ENCODE measurements at places on chromosomes 6 and 20.

DNA sequence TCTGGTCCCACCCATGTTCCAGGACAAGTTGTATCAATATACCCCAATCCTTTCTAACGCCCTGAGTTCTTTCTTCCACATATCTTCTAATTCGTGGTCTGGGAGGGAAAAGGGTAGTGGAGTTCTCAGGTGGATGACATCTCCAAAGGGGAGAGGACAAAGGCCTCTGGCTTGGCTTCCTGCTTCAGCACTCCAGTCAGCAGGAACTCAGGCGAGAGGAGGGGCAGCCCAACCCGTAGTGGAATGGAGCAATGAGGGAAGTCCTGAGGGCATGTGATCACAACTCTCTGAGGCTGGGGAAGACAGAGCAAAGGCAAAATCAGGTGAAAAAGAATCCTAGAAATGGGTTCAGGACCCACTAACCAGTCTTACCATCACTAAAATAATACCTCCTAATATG, 9.6 kb upstream of the NRM start:
- peak; percentile 60 for DNase-seq

DNA sequence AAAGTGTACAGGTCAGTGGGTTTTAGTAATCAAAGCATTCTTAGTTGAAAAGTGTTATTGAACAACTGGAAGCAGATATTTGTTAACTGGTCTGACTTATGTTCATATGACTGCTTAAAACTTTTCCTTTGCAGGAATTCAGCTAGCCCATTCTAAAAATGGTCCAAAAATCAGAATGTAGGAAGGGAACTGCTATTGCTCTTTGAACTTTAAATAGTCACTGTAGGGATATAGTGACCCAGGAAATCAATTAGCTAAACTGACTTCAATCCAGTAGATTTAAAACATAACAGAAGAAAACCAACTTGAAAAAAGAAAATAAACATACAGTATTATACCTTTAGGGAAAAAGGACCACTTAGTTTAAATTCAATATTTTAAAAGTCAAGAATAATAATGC, 25.5 kb downstream of the AKAP12 start:
- DNase-seq: no peak

DNA sequence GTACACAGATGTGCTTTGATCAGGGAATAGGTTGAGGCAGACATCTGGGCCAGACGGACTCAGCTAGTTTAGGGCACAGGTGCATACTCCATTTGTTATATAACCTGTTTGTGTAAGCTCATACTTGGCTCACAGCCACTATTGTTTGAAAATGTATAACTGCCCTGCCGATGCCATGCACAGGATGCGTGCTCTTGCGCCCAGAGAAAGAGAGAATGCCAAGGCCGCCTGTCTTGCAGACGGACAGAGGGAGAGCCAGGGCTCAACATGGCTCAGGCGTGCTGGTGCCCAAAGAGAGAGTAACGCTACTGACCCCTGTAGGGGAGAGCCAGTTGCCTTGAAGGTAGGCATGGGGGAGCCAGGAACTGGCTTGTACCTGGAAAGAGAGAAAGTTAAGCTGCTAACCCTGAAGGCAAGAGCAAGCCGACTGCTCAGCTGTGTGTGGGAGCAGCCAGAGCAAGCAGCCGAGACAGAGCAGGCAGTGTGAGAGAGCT, 57.7 kb downstream of the FAM229B start:
- no peak for DNase-seq

DNA sequence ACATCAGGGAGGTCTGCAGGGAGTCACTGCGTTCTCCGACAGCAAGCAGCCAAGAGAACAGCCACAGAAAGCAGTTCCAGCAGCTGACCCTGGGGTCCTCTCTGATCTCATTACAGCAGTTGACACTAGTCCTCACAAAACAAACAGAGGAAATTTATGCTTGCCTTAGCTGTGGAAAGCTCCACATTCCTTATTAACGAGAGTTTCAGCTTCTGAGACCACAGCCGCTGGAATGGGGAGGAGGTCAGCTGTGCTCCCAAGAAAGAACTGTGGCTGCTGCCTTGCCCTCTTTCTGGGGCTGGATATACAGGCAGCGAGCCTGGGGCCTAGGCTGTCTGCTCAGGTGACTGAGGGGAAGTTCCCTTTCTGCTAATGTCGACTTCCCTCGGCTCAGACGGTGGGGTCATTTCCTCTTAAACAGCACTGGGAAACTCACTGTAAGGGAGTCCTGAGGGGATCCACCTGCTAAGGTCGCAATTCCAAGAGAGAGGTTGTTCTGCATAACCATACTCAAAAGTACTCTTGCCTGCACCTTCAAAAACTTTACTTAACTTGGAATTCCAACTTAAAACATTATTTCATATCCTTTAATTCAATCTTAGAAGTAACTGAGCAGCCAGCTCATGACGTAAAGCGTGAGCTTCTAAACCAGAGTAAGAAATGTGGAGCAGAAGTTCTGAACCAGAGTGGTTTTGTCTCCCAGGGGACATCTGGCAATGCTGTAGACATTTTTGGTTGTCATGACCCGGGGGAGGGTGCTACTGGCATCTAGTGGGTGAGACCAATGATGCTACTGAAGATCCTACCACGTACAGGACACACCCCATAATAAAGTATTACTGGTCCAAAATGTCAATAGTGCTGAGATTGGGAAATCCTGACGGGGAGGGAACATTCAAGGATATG, 80.3 kb downstream of the BACH2 start:
- no peak for DNase-seq

DNA sequence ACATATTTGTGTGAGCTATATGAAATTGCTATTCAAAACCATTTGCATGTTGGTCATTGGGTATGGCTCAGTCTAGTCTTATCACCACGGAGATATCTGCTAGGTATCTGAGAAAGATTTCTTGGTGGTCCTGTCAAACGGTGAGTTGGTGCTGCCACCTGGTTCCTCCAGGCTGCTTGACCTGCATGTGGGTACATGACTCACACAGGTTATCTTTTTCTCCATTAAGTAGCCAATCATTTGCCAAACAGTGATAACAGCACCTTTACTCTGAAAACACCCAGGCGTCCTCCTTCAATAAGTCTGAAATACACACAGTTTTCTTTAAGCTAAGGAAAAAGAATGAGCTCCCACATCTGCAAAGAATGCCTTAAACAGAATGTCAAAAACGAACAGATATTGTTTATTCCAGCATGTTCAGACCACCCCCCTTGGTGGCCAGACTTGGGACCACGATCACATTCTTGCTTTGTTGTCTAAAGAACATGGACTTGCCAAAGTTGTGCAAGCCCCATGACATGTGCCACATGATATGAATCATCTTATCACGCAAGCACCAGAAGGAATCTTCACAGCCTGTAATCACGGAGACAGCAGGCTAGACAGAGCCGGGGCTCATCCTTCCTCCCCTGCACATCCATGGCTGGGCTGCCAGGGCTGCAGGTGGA, 200.7 kb upstream of the THBS2 start:
- no peak for DNase-seq

DNA sequence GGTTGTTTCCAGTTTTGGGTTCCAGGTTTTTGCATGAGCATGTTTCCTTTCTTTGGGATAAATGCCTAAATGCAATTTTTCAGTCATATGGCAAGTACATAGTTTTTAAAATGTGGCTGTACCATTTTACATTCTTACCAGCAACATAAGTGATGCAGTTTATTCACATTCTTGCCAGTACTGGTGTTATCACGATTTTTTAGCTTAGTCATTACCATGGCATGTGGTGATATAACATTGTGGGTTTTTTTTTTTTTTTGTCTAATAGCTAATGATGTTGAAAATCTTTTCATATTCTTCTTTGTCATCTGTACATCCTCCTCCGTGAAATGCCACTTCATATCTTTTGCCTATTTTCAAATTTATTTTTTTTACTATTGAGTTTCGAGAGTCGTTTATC, 2.9 kb upstream of the TDRD6 start:
- DNase-seq: no peak

- DNase-seq: peak; percentile 58
These were observed at the start of gene HFE for GRCh38 chr6:26087284-26088115. Gene HFE, plus strand, starts transcription at chr6:26087429. Its CDS starts 12 bp downstream, at chr6:26087441.

DNA sequence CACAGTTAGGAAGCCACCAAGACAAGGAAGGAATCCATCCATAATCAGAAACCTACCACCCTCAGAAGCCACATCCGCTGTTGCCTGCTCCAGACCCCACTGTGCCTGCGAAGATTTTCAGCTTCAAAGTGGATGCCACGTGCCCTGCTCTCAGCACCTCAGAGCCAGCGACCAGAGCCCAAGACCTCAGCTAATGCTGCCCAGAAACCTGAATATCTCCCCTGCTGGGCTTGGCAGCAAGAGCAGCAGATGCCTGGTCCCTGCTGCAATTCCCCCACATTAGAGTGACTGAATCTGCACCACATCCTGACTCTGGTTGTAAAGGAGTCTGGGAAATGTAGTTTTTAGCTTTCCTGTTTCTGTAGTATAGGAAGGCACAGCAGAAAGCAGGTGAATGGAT, 10.7 kb upstream of the ULBP3 start:
- DNase-seq: no peak

DNA sequence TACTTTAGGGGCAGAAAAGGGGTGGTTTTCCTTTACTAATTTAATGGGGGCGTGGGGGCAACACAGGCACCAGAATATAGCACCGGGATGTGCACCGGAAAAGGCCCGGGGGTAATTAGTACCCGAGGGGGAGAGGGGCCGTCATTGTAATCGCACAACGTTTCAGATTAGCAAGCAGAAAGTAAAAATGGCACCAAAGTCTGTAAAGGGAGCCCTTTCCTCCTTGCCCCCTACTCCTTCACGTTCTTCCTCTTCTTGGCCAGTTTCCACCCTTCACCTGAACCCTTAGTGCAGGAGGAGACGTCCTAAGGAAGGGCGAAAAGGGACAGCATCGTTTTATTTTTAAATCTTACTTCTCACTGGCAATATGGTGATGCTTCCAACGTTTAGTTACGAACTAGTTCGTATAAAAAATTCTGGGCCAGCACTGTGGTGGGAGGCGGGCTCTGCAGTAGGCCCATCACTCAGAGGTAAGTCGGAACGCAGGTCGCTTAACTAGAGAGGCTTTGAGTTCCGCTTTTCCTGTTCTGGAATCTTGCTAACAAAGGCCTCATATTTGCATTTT, 742 bp upstream of the CEP85L start:
- DNase-seq: no peak

GRCh38 chr6:95784019-95784418, 206.7 kb downstream of the MANEA start:
- DNase-seq: no peak

GRCh38 chr6:38804358-38804757, 89.2 kb downstream of the DNAH8 start:
- no peak for DNase-seq

- no peak for DNase-seq
These were observed 52.2 kb upstream of the UNC93A start for GRCh38 chr6:167238694-167239467.

GRCh38 chr20:40986774-40987173, 41.8 kb upstream of the TOP1 start:
- DNase-seq: no peak

- DNase-seq: no peak
These were observed 114.1 kb upstream of the RREB1 start for GRCh38 chr6:6993503-6994237.

DNA sequence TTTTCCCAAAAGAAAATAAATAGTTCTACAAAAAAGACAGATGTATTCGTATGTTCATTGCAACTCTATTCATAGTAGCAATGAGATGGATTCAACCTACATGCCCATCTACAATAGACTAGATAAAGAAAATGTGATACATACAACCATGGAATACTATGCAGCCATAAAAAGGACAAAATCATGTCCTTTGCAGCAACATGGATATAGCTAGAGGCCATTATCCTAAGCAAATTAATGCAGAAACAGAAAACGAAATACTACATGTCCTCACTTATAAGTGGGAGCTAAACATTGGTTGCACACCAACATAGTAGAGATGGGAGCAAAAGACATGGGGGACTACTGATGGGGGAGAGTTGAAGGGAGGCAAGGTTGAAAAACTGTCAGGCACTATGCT, 157.7 kb downstream of the COL9A1 start:
- no peak for DNase-seq

- DNase-seq: no peak
These were observed 25.7 kb upstream of the MRAP2 start for GRCh38 chr6:84007871-84008270.

- no peak for DNase-seq
These were observed 83.9 kb upstream of the BTBD3 start for GRCh38 chr20:11833825-11834224.

GRCh38 chr20:47489448-47489872, 12.2 kb upstream of the NCOA3 start:
- DNase-seq: peak; percentile 75

DNA sequence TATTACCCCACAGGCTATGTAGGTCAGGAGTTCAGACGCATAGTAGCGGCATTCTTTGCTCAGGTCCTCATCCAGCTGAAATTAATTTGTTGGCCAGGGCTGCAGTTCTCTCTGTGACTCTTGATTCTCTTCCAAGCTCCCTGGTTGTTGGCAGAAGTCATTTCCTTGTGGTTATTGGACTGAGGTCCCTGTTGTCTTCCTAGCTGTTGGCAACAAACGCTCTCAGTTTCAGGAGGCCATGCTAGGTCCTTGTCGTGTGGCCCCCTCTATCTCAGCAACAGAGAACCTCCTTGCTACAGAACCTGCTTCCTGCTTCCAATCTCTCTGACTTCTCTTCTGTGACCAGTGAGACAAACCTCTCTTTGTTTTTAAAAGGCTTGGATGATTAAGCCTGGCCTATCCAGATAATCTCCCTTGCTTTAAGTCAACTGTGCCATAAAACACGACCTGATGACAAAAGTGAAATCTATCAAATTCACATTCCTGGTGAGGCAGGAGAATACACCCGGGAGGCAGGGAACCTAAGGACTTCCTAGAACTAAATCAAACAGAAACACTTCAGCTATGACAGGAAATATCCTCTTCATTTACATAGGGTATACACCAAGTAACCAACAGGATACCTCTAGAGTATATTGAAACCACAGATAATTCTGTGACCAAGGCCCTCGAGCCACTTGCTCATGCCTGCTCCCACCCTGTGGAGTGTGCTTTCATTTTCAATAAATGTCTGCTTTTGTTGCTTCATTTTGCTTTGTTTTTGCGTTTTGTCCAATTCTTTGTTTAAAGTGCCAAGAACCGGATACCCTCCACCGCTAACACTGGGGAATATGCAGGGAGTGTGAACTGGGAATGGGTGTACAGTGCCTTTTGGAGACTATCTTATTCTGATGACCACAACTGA, 196.0 kb downstream of the BTBD3 start:
- DNase-seq: peak; percentile 49

DNA sequence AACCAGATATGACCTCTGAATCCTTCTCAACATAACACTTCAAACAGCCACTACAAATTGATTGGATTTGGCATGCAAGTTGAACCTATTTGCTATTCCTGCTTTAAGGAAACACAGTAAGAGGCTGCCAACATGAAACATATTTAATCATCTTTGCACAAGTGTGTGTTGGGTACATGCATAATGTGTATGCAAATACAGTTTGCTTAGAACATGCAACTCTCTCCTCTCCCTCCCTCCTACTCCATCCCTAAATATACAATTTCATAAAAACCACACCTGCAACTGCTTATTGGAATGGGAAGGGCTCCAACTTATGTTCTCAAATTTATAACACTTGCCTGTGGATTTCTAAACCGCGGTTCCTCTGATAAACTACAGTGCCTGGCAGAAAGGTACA, 71.5 kb downstream of the CD83 start:
- DNase-seq: no peak

GRCh38 chr6:154888421-154889295, 106.5 kb upstream of the TIAM2 start:
- no peak for DNase-seq
